ENCODE measurements at places on chromosomes 2 and 18. TPM values are rescaled to one million over a fixed set of nuclear protein-coding genes. Genes with fewer than 3 reads are reported as not detected.
A peak's percentile ranks its signal among the peaks of the same experiment; 100 is the strongest.

DNA sequence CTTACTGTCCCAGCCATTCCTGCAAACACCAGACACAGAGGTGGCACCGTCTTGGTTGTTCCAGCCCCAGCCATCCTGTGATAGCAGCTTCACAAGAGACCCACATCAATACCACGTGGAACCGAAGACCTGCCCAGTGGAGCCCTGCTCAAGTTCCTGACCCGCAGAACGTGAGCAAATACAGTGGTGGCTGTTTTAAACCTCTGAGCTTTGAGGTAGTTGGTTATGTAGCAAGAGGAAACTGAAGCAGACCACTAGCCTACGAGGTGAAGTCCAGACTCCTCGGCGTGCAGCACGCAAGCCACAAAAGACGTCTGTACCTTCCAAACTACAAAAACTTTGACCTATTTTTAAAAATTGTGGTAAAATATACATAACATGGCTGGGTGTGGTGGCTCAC lies 96.1 kb upstream of the ODC1 start:
- no peak overlapping the region for H3K27ac ChIP-seq
- H3K4me1 ChIP-seq, result no peaks in the 10 kb centered on the region
- H3K36me3 ChIP-seq, result no peaks in the 10 kb centered on the region
- DNase-seq, result peak; percentile 54

- no peaks in the 10 kb centered on the region for H3K4me1 ChIP-seq
- DNase-seq, result no peak
- no peaks in the 10 kb centered on the region for H3K27me3 ChIP-seq
- H3K4me3 ChIP-seq, result no peak overlapping the region
These were observed 286.2 kb downstream of the ARL6IP6 start for GRCh38 chr2:153004627-153005026.

DNA sequence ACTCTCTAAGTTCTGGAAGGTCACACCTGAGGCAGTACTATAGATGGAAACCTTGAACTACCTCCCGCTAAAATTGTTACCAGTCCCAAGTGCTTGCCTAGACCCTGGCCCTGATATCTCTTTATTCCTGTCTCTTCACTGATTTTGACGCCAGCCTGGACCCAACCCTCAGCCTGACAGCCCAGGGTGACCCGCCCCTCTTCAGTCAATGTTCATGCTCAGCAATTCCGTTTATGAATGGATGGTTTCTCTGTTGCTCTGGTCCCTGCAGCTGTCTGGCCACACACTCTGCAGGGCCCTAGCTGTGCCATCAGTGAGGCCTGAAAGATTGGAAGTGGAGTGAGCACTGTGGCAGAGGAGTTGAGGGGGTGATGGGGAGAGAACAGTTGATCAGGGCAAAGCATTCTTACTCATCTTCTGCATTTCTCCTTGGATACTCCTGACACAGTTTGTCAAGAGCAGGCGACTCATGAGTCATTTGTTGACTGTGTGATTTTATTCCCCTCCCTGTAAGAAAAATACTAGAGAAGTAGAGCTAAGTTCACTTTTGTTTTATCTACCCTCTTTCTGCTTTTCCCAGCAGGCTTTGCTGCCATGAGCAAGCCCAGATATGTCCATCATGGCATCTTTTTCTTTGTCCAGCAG lies 46.0 kb downstream of the NPAS2 start:
- DNase-seq, result peak; percentile 24
- peaks cover 3% of the 10 kb centered on the region for H3K36me3 ChIP-seq

DNA sequence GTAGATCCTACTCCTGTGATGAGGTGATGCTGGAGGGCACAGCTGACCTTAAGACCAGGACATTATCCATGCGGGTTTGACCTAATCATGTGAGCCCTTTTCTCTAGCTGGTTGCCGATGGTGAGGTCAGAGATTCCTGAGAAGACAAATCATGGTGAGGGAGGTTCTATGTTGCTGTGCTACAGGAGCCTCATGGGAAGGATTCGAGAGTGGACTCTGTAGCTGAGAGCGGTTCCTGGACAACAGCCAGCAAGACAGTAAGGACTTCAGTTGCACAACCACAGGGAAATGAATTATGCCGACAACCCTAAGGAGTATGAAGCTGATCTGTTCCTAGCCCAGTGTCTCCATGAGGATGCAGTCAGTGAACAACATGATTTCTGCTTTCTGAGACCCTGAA lies 80.4 kb downstream of the EPB41L3 start:
- H3K27me3 ChIP-seq, result no peaks in the 10 kb centered on the region
- no peaks in the 10 kb centered on the region for H3K4me1 ChIP-seq
- H3K27ac ChIP-seq, result no peak overlapping the region

GRCh38 chr2:161992531-161992930 lies 81.5 kb downstream of the DPP4 start:
- H3K27me3 ChIP-seq, result no peaks in the 10 kb centered on the region
- no peak for DNase-seq
- no peaks in the 10 kb centered on the region for H3K36me3 ChIP-seq
- H3K27ac ChIP-seq, result no peak overlapping the region
- H3K4me3 ChIP-seq, result no peak overlapping the region

- no peaks in the 10 kb centered on the region for H3K4me1 ChIP-seq
- DNase-seq, result no peak
- H3K36me3 ChIP-seq, result no peaks in the 10 kb centered on the region
- no peak overlapping the region for H3K4me3 ChIP-seq
- no peak overlapping the region for H3K27ac ChIP-seq
These were observed 305.9 kb upstream of the VWC2L start for GRCh38 chr2:214104967-214105366.

The PDE11A gene
- total RNA-seq, result under 0.01 TPM

All from stomach (tissue), 19 donors.